ENCODE measurements at places on chromosomes 11 and 22.

GRCh38 chr22:31695423-31695822 lies 33.4 kb upstream of the PISD start:
- DNase-seq: no peak

DNA sequence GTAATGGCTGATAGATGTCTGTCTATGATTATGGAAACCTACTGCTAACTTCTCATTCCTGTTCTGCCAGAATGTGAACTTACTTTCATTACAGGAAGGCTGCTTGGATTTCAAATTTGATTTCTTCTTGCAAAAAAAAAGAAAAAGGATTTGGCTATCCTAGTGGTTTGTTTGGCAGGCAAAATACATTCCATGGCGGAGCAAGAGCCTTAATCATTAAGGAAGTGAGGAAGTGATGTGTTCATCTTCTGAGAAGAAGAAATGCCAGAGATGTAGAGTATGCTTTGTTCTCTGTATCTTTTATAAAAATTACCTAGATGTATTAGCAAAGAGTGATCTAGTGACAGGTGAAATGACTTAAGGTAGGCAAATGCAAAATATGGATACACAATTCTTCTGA lies 356.3 kb downstream of the SOX6 start:
- DNase-seq: no peak

DNA sequence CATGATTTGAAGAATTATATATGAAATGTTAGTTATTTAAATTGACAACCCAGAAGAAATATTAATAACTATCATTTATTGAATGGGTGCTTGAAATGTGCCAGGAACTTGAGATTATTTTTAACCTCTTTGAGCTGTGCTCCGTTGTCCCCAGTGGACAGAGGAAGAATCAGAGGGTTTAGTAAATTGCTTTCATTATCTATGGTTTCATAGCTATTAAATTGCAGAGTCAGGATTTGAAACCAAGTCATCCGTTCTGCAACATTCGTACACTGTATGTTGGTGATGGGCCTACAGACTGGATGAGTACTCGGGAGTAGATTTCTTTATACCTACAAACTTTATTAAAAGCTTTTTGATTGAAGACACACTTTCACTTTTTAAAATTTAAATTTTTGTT lies 4.9 kb downstream of the HSD17B12 start:
- DNase-seq: no peak

GRCh38 chr22:28773461-28773867 lies 969 bp downstream of the CCDC117 start:
- DNase-seq: no peak

GRCh38 chr22:30245985-30246813 lies at the start of gene LIF:
Gene LIF (minus strand): TSS chr22:30246759. CDS start chr22:30246695, 64 bp downstream.
- no peak for DNase-seq

DNA sequence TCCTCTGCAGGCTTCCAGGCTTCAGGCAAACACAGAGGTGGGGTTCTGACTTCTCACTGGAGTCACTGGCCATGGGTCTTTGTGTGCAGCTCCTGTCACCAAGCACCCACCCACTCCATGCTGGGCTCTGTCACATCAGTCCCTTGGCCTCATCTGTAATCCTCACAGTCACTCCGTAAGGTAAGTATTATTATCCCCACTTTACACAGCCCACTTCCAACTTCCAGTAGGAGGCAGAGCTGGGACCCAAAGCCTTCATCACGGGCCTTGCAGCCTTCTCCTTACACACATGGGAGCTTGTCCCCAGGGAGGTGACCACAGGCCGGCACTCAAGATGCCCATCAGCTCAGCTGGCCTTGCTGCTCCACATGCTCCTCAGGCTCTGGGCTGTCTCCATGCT lies 266.7 kb upstream of the B3GAT1 start:
- no peak for DNase-seq

GRCh38 chr11:65290448-65291165 lies 24.1 kb upstream of the CDC42EP2 start:
- peak; percentile 82 for DNase-seq

GRCh38 chr11:96102664-96103078 lies 178.8 kb upstream of the MTMR2 start:
- no peak for DNase-seq

- DNase-seq: no peak
These were observed 567.9 kb upstream of the CADM1 start for GRCh38 chr11:116072133-116072532.

DNA sequence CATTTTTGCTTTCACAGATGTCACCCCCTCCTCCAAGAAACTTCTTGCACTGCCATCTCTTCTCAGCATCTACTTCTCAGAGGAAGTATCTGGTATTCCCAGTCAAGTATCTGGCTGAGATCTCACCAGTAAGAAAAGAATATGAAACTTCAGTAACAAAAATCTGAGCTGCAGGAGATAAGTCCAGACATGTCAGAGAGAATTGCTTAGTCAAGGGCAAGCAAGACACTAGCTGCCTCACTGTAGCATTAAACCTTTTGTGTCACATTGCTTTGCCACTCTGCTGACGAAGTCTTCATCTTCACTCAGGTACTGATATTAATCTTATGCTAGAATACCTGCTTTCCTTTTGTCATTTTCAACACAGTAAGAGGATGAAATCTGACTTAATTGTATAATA lies 70.6 kb upstream of the ZC3H12C start:
- no peak for DNase-seq
